ENCODE measurements at places on chromosomes 12 and 14.

GRCh38 chr12:9741726-9742125, 8.8 kb upstream of the CLECL1 start:
- DNase-seq = no peak

- DNase-seq = no peak
Measured at GRCh38 chr12:116861320-116861719, 19.9 kb downstream of the HRK start.

- DNase-seq = no peak
Measured at GRCh38 chr14:104268725-104269436, 130.5 kb downstream of the KIF26A start.

- no peak for DNase-seq
Measured at GRCh38 chr12:47774663-47775062, 1.6 kb downstream of the SLC48A1 start.

GRCh38 chr12:109766251-109766778, 52.7 kb downstream of the FAM222A start:
- DNase-seq = no peak

- DNase-seq = no peak
Measured at GRCh38 chr14:55599250-55599879, 19.4 kb downstream of the KTN1 start.
